Testis (tissue), 5 donors: ENCODE measurements at places on chromosomes 12 and 14.
A peak's percentile ranks its signal among the peaks of the same experiment; 100 is the strongest.

DNA sequence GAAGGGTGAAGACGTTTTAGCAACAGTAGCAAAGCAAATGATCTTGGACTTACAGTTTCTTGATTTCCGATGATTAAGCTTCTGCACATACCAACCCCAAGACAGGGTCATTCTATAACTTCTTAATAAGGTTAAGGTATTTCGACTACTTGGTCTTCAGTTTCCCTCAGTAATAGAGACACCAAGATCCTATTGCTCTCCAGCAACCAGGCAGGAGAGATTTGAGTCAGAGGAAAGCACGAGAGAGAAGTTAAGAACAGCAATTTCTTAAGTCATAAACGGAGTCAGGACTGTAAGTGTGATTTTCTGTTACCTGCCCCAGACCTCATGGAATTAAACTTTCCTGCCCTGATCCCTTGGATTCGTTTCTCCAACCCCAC is 215.6 kb downstream of the TTC8 start:
- no peak for DNase-seq

DNA sequence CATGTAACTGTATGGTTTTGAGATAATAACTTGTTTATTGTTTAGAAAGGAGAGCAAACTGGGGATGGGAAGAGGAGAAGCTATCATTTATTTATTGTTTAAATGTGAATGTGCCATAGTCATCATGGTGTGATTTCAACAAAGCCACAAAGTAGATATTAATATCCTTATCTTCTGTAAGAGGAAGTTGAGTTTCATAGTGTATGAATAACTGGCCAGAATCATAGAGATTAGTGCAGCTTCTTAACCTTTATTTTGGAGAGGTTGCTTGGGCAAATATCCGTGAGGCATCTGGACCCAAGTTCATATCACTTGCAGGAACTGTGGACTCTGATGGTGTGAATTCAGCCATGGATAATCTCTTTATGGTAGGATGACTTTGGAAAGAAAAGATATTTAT is 26.8 kb upstream of the LYZ start:
- DNase-seq = no peak

- no peak for DNase-seq
Observed at GRCh38 chr14:49875640-49876198, 17.2 kb upstream of the ARF6 start.

DNA sequence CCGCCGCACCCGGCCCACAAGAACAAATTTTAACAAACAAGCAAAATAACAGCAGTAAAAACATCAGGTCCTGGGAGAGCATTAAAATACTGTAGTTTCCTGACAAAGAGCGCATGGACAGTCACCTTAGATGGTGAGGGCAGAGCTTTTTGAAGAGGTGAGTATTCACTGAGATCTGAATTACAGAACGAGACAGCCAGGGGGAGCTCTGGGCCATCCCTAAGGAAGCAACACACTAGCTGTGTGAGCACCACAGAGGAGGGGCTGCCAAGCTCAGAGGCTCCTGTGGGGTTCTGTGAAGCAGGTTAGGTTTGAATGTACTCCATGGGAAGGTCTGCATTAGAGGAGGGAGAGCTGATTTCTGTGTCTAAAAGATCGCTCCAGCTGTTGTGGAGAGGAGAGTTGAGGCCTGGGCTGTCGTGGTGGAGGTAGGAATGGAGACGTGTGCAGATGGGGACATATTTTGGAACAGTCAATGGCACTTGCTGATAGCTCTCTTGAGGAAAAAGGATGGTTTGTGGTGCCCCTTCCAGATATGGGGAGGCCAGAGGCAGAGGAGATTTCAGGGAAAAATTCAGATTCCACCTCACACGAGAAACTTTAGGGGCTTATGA is 72.9 kb downstream of the TRAFD1 start:
- peak; percentile 78 for DNase-seq

DNA sequence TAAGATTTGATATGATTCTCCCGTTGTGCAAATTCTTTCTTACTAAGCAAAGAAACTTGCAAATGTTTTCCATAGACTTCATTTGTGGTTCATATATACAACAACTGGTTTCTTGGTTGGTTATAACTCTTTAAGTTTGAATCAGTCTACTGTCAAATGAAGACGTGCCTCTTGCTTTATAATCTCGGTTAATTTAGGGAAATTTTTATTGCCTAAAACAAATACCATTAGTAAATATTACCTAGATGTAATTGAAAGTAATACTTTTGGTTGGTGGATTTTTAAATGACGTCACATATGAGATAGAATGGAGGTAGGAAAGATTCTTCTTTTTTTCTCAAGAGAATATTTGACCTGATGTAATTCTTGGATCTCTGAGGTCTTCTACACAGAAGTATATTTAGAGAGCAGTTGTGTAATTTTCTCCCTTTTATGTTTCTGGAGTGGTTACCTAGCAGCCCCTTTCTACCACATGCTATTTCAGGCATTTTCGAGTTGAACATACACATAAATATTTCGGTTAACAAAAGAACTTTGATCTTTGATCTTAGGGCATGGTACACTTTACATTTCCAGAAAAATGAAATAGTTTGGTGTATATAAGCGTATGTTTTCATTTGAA is 1.7 kb downstream of the ATF7IP start:
- DNase-seq = no peak
